Kasumi-1 (cell line): ENCODE measurements at places on chromosomes 3 and 15.

GRCh38 chr3:40585381-40586016 lies 60.7 kb downstream of the ZNF621 start:
- DNase-seq, result no peak

DNA sequence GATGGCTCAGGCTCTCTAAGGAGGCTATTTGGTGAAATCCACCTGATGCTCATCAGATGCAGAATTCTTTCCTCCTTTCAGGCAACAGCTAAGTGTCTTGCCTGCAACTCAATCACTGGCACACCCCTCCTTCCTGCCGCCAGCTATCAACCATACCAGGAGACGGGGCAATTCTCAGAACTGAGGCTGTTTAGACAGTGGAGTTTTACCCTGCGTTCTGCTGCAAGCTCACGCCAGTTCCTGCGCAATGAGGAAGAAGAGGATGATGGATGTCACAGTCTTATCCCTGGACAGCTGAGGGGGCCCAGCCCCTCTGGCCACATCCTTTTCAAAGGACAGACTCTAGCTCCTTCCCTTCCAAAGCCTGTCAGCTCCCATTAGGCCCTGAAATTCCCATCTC lies 7.0 kb upstream of the MANF start:
- DNase-seq, result no peak

- no peak for DNase-seq
These were observed 65.8 kb downstream of the PEAK1 start for GRCh38 chr15:77354063-77354462.

DNA sequence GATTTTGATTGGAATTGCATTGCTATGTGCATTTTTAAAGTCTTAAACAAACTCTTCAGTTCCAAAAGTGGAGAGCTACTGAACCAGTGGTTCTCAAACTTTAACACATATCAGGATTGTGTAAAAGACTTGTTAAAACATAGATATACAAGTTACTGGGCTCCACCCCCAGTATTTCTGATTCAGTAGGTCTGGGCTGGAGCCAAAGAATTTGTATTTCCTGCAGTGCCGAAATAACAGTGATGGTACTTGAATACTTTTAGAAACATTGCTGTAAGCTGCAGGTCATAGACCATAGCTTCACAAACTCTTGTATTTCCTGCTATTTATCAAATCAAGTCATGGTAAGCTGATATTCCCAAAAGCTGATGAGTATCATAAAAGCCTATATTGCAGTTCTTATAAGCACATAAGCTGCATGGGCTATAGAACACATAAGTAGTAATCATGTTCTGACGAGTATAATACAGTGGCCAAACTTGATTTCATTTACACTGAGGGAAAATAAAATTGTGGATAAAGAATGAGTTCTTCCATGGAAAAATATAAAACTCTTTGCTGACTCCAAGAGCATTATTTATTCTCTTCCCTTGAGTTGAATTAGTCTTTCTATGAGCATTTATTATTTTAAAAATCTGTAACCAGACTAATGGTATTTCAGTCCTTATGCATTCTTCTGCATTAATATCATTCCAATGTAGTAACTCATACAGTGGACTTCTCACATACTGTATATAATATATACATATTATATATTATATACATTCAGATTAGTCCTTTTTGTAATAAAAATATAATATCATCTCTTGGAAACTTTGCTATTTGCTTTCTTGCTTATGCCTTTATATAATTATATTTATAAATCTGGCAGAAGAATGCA lies 550.5 kb upstream of the AGTR1 start:
- DNase-seq, result no peak

GRCh38 chr3:197989651-197990050 lies 29.6 kb downstream of the LMLN start:
- no peak for DNase-seq
